ENCODE measurements at places on chromosomes 6 and 20.

- no peak for DNase-seq
These were observed 8.6 kb upstream of the FOXF2 start for GRCh38 chr6:1380625-1381427.

GRCh38 chr20:46635514-46636136 lies 15.6 kb downstream of the SLC13A3 start:
- DNase-seq: no peak

DNA sequence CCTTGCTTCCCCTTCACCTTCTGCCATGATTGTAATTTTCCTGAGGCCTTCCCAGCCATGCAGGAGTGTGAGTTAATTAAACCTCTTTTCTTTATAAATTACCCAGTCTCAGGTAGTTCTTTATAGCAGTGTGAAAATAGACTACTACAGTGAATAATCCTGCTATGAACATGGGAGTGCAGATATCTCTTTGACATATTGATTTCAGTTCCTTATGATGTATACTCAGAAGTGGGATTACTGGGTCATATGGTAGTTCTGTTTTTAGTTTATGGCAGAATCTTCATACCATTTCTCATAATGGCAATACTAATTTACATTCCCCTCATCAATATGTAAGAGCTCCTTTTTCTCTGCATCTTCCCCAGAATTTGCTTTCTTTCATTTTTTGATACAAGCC lies 26.0 kb downstream of the PACRG start:
- no peak for DNase-seq

DNA sequence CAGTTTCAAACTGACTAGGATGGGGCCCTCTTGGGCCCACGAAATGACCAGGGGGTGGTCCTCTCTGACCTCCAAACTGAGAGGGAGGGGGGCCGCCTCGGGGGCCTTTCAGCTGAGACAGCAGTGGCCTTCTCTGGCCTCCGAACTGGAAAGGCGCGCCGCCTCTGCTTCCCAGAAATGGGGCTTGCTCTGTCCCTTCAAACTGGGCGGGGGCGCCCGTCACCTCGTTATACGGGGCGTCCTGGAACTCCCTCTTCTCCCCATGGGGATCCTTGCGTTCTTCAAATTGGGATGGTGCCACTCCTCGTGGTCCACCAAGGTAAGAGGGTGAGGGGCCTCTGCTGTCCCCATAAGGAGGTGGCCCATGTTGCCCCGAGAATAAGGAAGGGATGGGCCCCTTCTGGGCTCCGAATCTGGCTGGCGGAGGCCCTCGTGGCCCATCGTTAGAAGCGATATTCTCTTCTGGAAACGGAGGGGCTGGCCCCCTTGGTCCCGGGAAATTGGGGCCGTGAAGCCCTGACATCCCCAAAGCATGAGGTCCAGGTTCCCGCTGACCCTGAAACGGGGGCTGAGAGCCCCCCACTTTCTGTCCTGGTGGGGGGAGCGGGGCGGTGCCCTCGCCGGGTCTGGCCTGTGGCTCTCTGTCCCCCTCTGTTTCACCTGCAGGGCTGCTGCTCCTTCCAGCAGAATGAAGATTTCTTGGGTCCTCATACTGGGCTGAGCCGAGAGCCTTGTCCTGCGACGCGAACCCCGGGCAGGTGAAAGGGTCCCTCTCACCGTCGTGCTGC lies 18.7 kb upstream of the TCFL5 start:
- no peak for DNase-seq

- no peak for DNase-seq
These were observed 124.8 kb downstream of the INSM1 start for GRCh38 chr20:20492521-20493332.

GRCh38 chr6:160871320-160871719 lies 120.2 kb upstream of the MAP3K4 start:
- DNase-seq: no peak

DNA sequence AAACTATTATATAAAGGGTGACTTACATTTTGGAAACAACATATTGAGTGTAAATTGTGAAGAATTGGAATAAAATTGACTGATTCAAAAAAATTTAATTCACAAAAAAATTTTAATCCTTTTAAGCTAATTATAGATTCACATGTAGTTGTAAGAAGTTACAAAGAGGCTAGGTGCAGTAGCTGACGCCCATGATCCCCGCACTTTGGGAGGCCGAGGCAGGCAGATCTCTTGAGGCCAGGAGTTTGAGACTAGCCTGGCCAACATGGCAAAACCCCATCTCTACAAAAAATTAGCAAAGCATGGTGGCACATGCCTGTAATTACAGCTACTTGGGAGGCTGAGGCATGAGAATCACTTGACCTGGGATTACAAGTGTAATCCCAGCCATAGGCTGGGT lies 30.3 kb upstream of the KHDC1 start:
- no peak for DNase-seq

- no peak for DNase-seq
These were observed 254.0 kb downstream of the DLL1 start for GRCh38 chr6:170036916-170037315.

DNA sequence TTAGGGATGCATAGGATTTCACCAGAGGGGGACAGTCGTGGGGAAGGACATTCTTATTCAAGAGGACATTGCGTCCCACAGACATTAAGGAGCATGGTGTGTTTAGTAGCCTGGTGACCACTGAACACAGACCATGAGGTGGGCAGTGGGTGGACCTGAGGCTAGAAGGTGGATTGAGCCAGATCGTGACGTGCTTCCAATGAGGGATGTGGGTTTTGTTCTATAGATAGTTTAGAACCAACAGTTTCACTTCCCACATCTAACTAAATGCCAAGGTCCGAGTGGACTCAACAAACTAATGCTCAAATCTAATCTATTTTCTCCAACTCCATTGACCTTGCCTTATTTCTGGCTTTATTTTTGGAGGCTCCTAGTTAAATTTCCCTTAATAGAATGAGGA lies 58.5 kb downstream of the OGFRL1 start:
- DNase-seq: no peak

DNA sequence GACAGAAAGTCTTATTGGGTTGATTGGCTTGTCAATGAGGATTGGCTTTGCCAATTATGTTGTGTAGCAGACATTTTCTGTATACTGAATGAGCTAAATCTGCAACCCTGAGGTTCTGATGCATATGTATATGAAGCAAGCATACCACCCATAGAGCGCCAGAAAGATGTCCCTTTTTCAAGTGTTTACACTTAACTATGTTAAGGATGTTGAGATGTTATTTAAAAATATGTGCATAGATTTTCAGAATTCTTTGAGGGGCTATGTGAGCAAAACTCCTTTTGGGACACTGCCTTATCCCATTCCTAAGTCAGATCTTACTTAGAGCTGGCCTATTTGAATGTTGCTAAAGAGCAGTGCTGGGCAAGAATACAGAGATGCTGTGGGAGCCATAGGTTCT lies 1.9 kb downstream of the AIG1 start:
- DNase-seq: no peak

- DNase-seq: no peak
These were observed 15.7 kb upstream of the IGF2R start for GRCh38 chr6:159953091-159953601.

GRCh38 chr6:42391441-42391840 lies 60.3 kb downstream of the TRERF1 start:
- no peak for DNase-seq

GRCh38 chr6:25450469-25451198 lies 171.5 kb downstream of the CARMIL1 start:
- DNase-seq: no peak

DNA sequence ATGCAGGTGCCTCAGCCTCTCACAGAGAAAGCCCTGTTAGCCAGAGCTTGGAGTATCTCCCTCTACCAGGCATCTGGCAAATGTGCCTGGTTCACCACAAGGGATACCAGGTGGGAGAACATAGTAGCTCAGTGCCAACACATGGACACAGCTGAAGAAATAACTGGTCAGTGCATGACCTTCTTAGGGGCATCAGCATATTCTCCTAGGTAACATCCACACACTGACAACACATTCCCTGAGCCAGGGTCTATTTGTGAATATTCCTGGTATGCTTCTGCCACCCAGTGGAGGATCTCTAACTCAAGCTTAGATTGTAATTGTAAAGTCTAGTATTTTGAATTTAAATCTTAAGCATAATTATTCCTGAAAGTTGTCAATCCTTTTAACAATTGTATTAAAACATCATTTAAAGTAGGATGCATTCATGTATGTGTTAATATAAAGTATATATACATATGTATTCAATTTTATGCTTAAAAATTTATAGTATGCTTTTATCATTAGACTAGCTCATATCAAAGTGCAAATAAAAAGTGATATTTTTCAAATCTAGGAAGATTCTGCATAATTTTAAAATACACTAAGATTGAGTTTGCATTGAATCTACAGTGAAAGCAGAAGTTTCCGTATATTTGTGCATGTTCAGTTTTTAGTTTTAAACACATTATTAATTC lies 45.3 kb upstream of the COL21A1 start:
- peak; percentile 22 for DNase-seq

- no peak for DNase-seq
These were observed 332.9 kb downstream of the RNF144B start for GRCh38 chr6:18720075-18720474.

DNA sequence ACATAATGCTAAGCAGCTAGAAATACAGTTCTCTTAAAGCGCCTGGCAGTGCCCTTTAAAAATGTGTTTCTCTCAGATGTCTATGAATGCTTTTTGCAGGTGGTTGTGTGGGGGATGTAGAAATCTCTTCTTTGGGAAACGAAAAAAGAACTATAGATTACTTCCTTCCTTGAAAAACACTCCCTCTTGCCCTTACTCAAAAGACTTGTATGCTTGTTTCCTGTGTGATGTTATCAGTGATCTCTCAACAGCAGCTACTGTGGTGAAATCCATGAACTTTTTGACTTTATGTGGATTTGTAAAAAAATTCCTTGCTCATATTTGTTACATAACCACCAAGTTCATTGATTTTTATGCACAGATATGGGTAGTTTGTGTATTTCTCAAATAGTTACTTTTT lies 916.5 kb downstream of the QKI start:
- no peak for DNase-seq

GRCh38 chr6:34331371-34332050 lies 61.0 kb downstream of the NUDT3 start:
- no peak for DNase-seq

DNA sequence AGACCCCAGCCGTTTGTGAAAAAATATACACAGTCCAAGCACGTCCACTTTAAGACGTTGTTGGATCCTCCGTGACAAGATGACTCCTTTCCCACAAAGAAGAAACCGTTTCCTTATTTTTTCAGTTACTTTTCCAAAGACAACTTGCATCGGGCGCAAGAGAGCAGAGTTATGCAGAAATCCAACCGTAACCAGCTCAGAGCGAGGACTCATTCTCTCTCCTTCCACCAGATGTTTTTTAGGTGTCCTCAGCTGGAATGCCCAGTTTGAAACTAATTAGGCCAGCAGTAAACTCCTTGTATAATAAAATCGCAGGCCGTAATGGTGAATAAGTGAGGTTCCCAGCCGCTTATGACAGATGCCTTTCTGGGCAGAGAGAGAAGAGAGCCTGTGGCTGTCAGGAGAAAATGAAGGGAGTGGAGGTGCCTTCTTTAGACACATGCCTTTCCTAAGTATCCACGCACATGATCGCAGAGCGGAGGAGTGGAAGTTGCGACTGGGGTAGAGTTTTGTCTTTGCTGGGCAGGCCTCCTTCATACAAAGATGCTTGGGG lies 2.8 kb downstream of the EYA2 start:
- no peak for DNase-seq

DNA sequence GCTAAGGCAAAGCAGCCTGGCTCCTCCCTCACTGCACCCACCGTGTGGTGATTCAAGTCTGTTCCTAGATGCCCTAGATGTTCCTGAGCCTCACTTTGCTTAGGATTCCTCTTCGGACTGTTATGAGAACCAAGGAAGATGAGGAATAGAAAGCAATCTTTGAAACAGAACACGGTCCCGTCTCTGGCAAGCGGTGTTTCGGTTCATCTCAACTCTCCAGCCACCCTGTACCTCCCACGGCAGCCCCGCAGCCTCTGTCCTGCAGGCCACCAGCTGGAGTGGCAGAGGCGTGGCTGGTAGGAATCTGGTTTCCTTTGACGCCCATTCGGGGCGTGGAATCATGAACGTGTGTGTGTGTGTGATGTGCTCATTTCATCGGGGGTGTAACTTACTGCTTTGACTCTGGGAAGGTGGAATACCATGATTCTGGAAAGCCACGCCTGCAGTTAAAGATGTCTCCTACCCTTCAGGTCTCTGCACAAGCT lies 21.3 kb downstream of the PDE10A start:
- no peak for DNase-seq

DNA sequence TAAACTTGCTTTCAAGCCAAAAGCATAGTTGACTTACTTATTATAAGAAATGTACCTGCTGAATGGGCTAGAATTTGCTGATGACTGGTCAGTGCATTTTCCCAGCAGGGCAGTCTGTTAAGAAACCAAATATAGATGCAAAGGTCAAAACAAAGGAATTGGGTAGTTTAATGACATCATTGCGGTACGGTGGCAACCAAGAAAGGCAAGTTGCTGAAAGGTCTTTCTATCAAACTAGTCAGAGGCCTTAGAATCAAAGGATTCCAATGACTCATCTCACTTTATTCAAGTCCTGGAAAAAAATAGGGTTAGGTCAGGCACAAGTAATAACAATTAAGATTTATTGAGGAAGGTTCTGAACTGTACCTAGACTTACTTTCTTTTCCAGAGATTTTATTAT lies 76.4 kb downstream of the KIZ start:
- DNase-seq: no peak

- no peak for DNase-seq
These were observed 6.8 kb upstream of the COMMD7 start for GRCh38 chr20:32749914-32750637.

DNA sequence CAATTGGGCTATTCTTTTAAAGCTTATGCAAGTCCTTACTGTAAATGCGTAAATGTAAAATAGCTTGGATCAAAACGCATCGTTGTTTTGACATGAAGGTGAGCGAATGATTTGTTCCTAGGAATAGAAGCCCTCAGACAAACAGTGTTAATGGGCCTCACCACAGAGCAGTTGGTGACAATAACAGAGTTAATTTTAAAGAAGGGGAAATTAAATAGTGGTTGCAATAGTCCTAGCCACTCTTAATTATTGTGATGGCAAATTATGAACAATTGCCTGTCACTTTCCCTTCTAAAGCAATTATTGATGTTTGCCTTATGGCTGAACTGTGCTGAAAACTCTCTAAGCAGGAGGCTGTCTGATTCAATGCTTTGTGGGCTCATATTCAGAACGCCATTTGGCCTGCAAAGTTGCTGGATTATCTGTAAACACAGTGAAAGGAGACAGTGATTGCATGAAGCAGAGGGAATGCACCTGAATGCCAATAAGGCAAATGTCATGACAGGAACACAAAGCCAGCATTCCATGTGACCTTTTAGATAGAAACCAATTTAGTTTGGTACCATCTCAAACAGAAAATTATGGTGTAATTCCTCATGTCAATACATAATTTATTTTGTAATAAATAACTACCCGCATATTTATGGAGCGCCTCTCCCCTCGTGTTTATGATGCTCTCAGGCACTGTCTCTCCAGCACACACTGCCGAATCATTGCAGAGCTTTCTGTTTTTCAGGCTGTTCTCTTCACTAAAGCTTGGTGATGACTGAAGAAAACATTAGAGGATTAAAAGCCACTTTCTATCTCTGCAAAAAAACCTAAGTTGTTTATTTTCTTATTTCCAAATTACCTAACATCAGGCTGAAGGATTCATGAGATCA lies 387.5 kb downstream of the HACE1 start:
- no peak for DNase-seq

- DNase-seq: no peak
These were observed 93.5 kb upstream of the BMP5 start for GRCh38 chr6:55968926-55969325.

Measured in KG1 (cell line).